ENCODE measurements at places on chromosomes 12 and 14.

- no peak for DNase-seq
These were observed 189.4 kb downstream of the DPF3 start for GRCh38 chr14:72704502-72704901.

DNA sequence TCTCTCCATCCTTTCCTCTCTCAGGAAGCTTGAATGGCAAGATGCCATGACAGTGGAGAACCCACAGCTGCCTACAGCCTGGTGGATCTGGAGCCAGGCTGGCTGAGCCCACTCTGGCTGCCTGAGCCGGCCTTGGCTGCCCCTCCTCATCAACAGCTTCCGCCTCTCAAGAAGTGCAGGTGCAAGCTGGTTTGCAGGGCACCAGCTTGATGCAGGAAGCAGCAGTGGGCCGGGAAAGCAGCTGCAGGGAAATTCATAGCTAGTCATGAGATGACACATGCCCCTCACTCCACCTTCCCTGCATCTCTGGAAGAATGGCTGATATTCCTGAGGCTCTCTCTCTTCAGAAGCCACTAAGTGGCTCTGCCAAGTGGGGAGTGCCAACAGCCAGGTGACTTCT is 289.1 kb downstream of the RPS29 start:
- DNase-seq = no peak

DNA sequence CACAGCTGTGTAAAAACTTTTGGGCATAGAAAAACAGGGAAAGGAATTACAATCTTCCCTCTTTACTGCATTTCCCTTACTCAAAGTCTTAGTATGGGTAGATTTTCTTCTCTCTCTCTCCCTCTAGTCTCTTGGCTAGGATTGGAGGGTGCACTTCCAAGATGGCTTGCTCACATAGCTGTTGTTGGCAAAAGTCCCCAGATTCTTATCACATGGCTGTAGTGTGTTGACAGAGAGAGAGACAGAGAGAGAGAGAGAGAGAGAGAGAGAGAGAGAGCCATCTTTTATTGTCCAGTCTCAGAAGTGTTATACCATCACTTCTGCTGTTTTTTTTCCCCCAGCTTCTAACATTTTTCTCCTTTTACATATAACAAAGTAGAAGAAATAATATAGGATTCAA is 6.3 kb upstream of the OR4E2 start:
- no peak for DNase-seq

DNA sequence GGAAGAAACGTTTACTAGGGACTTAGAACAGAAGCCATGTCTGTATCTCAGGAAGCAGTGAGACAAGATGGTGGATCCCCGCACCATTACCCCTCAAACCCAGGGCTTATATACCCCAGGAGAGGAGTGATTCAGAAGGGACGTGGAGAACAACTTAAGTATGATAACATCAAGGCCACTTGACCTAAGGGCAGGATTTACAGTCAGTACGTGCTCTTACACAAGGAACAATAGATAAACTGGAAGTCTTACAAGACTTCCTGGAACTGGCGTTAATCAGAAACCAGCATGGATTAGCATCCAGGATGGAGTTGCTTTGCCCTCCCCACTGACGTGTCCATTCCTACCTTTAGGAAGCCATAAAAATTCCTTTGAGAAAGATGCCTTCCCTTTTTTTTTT is 8.6 kb upstream of the ETFBKMT start:
- DNase-seq = no peak

- DNase-seq = no peak
These were observed 22.2 kb downstream of the TMEM30B start for GRCh38 chr14:61258985-61259384.

DNA sequence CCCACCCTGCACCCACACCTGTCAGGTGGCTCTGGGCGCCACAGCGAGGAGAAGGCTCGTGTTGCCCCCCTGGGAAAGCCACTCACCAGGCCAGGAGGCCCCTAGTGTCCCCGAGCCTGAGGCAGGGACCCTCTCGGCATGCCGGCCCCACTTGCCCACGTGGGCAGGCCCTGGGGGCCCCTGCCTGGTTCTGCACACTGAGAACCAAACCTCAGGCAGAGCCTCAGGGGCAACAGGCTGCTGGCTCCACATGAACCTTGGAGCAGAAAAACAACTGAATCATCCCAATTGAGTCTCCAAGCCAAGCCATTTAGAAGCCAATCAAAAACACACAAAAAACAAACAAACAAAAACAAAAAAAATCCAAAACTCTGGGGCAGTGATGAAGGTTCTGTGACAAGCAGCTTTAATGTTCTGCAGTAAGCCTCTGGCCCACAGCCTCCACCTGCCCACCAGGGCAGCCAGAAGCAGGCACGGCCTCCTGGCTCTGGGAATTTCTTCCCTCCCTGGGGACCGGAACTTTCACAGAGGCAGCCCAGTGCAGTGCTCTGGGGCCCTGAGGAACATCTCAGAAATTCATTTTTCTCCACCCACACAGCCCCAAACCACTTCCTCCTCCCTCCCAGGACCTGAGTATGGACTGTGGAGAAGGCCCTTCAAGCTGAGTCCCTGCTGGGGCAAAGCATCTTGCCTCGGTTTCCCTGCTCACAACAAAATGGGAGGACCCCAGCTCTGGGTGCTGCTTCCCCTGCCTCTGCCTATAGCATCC is 90.2 kb downstream of the CHGA start:
- no peak for DNase-seq

GRCh38 chr14:66041582-66041981 is 444.6 kb upstream of the CCDC196 start:
- no peak for DNase-seq
